ENCODE measurements at places on chromosomes 4 and X.

DNA sequence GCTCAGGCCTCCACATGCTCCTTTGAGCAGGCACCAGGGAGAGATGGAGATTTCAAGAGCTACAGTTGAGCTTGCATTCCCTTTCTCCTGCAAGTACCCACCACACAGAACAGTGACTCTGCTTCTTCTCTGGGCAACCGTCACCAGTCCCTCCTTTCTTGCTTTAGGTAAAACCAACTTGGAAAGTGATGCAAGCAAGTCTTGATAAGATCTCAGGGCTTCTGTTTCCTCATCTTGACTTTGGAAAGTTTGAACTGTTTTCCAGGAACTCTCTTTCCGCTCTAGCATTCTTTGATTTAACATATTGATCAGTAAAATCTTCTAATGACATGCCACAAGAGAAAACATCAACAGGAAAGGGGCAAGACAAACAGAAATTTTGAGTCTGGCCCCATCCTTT is 73.7 kb downstream of the USP46 start:
- DNase-seq, result no peak

DNA sequence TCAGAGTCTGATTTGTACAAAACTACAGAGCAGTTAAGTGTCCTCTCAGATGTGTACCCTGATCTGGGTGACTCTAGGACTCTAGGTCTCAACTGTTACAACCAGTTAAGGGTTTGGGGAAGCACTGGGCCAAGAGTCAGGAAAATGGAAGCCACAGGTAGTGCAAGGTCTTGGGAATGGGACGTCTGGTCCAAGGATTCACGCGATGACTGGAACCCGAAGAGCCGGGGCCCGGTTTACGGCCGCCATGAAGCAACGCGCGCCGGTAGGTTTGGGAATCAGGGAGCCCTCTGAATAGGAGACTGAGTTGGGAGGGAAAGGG is 321 bp upstream of the HPRT1 start:
- no peak for DNase-seq

- no peak for DNase-seq
These were observed 2.6 kb downstream of the SLC25A31 start for GRCh38 chr4:127732623-127733328.

GRCh38 chrX:40729598-40730584 is 5.5 kb downstream of the MED14 start:
- no peak for DNase-seq

DNA sequence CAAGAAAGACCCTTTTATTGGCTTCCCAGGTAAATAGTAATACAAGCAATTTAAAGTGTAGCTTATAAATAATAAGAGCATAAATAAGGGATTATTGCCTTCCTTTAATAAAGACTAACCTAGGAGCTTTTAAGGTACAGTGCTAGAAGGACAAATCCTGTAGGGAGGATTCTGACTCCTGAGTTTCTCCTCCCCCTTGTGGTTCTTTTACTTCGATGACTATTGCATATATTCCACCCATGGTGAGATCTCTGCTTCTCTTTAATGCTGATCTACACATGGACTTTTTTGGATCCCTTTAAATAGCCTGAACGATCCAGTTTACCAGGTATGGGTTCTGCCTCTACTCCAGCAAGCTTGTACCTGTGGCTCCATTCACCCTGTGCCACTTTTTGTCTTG is 2.5 kb downstream of the GALNT7 start:
- no peak for DNase-seq

DNA sequence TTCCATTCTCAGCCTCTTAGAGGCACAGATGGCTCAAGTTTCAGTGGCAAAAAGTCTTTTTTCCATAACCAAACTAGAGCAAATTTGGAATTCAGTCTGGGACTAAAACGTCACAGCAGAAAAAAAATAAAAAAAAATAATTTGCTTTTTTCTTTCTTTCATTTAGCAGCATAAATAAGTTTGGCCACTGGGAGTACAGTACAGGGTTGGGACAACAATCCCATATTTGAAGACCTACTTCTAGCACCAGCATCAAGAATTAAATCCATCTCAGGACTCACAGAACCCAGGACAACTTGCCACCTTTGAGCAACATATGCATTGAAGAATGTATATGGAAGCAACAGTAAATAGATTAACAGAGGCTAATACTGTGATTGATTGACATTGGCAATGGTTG is 214.0 kb downstream of the FBXW7 start:
- DNase-seq, result no peak

- DNase-seq, result no peak
These were observed 208.8 kb downstream of the UGT8 start for GRCh38 chr4:114807357-114807756.
